H9 (cell line): ENCODE measurements at places on chromosomes 4 and X. TPM values are rescaled to one million over a fixed set of nuclear protein-coding genes. Genes with fewer than 3 reads are reported as not detected.

CRMP1 gene
- 71.6 and 73.1 TPM in 2 replicates for total RNA-seq

CXCL10 gene
- total RNA-seq: not detected in 2 replicates

GAGE2A gene
- total RNA-seq: not detected in 2 replicates

BEND4 gene
- total RNA-seq: 25.1 and 25.8 TPM in 2 replicates

MAGED4 gene
- 74.5 and 79.1 TPM in 2 replicates for total RNA-seq

ARMCX1 gene
- total RNA-seq: 20.2 and 22.4 TPM in 2 replicates

ZNF185 gene
- total RNA-seq: 10.2 and 11.3 TPM in 2 replicates

RRAGB gene
- total RNA-seq: 8.2 and 10.3 TPM in 2 replicates

SPP1 gene
- 13.2 and 15.5 TPM in 2 replicates for total RNA-seq

AVPR2 gene
- total RNA-seq: not detected in 2 replicates

NEXMIF gene
- total RNA-seq: 0.22 and 0.29 TPM in 2 replicates

SLC34A2 gene
- 0.35 and 0.57 TPM in 2 replicates for total RNA-seq

FMR1NB gene
- total RNA-seq: not detected in 2 replicates
